ENCODE measurements at places on chromosomes 12 and 14.

- no peak for DNase-seq
Measured at GRCh38 chr12:96094201-96094600, 58.8 kb upstream of the LTA4H start.

DNA sequence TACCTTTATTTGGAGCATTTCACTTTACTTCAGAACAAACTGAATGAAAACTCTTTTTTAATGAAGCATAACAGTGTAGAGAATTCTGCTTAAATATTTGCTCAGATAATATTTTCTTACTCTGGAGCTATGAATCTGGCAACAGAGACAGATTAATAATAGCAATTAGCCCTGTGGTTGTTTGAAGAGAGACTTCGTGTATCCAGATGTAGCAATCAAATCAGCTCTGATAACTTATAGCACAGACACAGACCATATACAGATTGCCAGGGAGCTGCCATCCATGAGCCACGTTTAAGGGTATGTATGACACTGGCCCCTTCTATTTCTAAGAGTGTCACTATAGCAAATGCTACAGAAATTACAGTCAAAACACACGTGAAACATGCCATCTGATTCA lies 146.6 kb downstream of the EXOC5 start:
- DNase-seq: no peak

GRCh38 chr14:91363776-91364523 lies 53.7 kb downstream of the CCDC88C start:
- DNase-seq: no peak

DNA sequence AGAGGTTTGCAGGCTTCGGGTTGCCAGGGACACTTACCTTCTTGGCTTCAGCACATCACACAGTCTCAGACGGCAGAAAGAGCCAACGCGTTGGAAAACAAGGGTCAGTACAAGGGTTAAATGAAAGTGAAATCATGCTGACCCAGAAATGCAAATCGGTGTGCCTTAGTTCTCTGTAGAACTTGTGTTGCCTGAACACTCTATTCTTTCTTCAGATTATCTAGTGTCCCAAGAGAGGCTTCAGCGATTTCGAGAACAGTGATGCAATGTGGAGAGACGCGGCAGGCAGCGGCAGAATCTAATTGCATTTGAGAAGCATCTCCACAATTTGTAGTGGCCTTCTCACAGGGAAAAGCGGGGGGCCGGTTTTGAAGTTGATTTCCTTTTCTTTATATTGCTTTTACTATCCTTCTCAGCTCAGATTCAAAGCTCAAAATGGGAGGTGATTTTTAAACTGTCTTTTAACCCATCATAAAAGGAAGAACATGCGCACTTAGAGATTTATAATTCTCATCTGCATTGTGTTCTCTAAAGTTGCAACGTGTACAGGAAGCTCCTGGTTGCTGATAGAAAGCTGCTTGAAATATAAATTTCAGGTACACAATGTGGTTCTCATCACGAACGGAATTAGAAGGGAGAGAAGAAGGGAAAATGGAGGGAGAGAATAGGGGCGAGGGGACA lies 67.8 kb upstream of the EGLN3 start:
- no peak for DNase-seq

DNA sequence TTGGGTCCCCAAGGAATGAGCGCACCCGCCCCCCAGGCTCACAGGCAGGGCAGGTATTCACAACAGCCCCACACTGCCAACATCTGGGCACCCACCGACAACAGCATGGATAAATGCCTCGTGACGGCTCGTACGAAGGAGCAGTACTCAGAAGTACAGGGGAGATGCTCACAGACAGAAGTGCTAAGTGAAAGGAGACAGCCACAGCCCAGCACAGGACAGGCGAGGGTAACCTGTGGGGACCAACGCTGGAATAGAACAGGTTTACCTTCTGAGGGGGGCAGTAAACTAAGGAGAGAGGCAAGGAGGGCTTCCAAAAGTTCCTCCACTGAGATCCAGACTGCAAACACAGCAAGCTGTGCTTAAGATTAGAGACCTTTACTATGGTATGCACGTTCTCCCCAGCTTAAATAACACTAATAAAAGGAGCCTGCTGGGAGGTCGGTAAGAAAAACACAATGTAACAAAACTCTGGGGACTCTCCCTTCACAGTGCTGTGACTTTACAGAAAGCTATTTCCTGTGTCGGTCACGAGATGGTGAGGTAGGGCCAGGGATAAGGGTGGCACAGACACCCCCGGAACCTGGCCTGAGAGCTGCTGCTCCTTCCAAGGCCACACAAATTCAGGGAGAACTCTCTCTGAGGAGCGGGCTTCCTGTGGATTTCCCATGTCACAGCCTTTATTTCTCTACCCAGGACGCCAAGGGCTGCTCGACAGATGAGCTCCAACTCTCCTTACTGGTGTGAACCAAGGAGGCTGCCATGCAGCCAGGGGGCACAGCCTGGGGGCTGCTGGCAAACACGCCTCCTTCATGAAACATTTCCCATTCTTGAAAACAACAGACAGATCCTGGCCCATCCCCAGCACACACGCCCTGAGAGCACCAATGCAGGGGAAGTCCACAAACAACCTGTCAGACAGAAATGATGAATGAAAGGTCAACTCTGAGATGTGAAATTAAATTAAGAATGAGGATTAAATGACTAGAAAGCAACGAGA lies 26.3 kb downstream of the SLC15A4 start:
- DNase-seq: no peak

DNA sequence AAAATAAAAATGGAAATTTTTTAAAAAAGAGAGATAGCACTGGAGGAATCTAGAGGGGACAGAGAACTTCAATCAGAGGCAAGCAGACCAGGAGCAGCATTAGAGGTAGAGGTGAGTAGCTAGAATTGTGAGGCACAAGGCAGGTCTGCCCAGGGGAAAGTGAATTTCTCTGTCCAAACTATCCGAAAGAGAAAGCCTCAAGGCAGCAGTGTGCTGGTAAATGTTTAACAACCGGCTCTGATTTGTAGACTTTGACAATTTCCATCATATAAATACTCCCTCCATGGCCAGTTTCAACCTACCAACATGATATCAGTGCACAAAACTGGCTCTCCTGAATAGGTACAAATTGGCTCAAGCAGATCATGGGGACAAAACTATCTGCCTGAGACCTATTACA lies 160.6 kb upstream of the EGLN3 start:
- no peak for DNase-seq

- DNase-seq: no peak
Measured at GRCh38 chr14:73719361-73719760, 5.2 kb upstream of the PNMA1 start.

- DNase-seq: no peak
Measured at GRCh38 chr14:54664961-54665360, 98.0 kb downstream of the SAMD4A start.

DNA sequence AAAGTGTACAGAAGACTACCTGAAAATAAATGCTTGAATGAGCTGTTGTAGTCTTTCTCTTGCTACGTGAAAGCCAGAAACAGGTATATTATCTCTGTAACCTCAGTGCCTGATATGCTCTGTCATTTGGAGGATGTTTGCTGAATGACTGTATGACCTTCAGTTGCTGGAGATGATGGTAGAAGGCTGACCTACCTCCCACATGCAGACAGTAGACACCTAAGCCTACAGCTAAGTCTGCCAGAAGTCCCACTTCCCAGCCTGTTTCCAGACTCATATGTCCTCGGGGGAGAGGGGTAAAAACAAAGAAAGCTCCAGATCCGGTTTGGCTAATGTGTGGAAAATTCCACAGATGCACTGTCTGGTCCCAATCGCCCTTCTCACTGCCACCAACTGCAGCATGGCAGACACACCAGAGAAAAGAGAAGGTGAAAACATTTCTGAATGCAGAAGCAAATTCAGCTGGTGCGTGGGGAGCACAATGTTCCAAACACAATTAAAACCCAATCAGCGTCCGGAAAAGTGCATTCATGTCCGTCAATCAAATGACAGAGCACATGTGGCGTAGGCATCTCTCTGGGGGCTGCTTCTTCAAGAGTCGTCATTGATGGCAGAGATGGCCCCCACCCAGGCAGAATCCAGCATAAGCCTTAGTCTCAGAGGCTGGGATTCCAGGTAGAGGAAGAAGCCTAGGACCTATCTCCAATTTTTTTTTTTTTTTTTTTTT lies 76.3 kb upstream of the TBX3 start:
- no peak for DNase-seq

- DNase-seq: no peak
Measured at GRCh38 chr12:69108037-69108436, 131.3 kb upstream of the CPSF6 start.

DNA sequence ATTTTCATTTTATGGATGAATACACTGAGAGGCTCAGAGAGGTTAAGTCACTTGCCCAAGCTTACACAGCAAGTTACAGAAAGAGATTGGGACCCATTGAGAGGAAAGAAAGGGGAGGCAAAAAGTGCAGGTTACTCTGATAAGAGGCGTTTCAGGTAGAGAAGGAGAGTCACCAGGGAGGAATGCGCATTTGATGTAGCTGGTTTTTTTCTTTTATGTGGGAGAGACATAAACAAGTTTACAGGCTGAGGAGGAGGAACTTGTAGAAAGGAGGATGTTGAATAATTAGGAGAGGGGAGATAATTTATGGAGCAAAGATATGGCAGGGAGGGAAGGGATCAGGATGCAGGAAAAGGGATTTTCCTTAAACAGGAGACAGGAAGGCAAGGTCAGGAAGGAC lies 297.0 kb downstream of the PCNX1 start:
- DNase-seq: no peak

DNA sequence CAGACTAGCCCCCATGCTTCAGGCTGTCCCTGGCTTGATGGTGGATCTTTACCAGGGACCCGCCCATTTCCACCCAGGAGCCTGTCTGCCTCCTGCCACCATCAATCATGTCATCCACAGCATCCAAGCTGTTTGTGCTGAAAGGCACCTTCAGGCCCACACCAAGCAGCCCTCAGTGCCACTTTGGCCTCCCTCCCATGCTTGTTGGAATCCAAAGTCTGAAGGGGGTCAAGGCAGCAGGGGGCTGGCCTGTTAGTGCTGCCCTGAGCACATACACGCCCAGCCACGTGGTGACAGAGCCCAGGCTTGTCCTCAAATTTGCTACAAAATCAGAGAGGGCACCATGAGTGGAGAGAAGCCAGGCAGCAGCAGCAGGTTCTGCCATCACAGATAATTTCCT lies 1146.8 kb downstream of the FSCB start:
- DNase-seq: no peak

GRCh38 chr14:24334431-24335291 lies at the start of gene ADCY4:
Gene ADCY4, minus strand, starts transcription at chr14:24335071. Its CDS starts 419 bp downstream, at chr14:24334652.
- DNase-seq: no peak

GRCh38 chr12:2099595-2099994 lies 46.8 kb downstream of the CACNA1C start:
- no peak for DNase-seq

DNA sequence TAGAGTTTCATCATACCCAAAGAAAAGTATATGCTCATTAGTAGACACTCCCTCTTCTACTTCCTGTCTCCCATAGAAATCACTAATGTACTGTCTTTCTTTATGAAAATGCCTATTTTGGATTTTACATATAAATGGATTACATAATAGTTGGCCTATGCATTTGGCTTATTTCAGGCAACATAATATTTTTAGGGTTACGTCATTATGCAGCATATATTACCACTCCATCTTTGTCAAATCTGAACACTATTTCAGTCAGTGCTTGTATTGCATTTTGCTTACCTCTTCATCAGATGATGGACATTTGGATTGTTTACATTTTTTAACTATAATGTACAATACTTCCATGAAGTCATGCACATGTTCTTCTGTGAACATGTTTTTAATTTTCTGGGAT lies 1406.1 kb downstream of the LRFN5 start:
- DNase-seq: no peak

- no peak for DNase-seq
Measured at GRCh38 chr14:52061390-52061789, 7.5 kb downstream of the NID2 start.

GRCh38 chr14:75987201-75987970 lies 1.8 kb downstream of the IFT43 start:
- DNase-seq: no peak
